Midbrain (tissue), 1 donor: ENCODE measurements at places on chromosomes 12 and 14.

- DNase-seq, result peak; percentile 1
Observed at GRCh38 chr12:56721721-56722120, 3.4 kb downstream of the NACA start.

- DNase-seq, result no peak
Observed at GRCh38 chr12:77064896-77065360, 441 bp downstream of the E2F7 start.

GRCh38 chr12:94247246-94247645 is 98.9 kb downstream of the PLXNC1 start:
- no peak for DNase-seq

- no peak for DNase-seq
Observed at GRCh38 chr12:23525450-23526072, 423.9 kb downstream of the SOX5 start.

DNA sequence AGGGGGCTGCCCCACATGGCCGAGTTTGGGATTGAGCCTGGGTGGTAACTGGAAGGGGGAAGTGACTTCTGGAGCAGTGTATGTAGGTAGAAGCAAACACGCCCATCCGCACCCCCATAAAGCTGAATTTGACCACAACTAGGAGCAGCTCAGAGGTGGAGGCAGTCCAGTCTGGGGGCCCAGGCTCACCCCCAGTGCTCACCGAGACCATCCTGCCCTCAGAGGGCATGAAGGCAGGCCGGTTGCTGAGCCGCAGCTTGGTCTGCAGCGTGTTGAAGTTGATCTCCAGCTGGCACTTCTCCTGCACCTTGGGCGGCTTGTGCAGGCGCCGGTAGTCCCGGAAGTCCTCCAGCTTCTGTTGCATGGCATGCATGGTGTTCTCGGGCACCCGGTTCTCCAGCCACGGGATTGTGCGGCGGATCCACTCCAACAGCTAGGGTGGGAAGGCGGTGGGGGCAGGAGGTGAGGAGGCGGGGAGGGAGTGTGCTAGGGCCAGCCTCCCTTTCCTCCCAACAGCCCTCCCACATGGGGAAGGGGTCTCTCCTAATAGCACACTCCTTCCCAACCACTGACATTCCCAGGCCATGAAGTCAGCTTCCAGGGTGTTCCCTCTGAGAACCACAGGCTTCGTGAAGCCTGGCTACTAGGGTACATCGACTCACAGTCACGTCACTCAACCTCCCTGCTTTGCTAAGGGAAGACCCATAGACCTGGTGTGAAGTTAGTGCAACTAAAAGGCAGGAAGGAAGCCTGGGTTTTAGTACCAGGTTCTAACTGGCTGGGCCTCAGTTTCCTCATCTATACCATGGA is 87.0 kb downstream of the ACTN1 start:
- DNase-seq, result no peak

GRCh38 chr14:67725171-67725570 is 23.5 kb downstream of the RDH12 start:
- no peak for DNase-seq

- no peak for DNase-seq
Observed at GRCh38 chr12:128660532-128661225, 163.1 kb downstream of the SLC15A4 start.

DNA sequence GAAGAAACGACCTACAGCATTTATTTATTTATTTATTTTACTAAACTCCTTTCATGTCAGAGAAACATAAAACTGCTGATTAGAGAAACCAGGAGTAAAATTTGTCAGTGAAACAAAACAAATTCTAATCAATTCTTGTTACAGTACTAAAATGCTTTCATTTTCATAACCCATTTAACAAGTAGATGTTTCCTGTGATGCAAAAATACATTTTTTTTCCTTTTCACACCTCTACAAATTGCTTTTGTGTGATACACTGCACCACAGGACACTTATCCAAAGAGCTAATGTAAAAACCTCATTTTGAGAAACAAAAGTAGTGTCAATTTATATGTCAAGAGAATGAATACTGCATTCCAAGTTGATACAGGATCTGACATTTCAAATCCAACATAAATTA is 155.1 kb downstream of the SYT1 start:
- DNase-seq, result no peak

DNA sequence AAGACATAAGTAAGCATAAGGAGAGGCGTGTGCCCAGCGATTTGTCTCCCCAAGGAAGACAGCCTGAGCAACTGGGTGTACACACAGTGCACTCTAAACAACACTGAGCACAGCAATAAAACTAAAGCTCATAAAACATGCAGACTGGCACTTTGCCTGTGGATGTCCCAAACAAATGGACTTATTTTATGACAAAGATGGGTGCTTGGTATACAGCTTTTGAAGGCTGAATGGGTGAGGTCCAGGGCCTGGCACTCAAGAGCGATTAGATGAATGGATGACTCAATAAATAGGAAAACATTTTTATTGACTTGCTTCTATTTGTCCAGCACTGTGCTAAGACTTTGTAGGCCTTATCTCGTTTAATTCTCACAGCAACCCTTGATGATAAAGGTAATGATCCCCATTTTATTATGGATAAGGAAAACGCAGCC is 28.5 kb downstream of the LGMN start:
- DNase-seq, result no peak

- peak; percentile 27 for DNase-seq
Observed at GRCh38 chr12:29762637-29763300, 21.0 kb downstream of the TMTC1 start.

DNA sequence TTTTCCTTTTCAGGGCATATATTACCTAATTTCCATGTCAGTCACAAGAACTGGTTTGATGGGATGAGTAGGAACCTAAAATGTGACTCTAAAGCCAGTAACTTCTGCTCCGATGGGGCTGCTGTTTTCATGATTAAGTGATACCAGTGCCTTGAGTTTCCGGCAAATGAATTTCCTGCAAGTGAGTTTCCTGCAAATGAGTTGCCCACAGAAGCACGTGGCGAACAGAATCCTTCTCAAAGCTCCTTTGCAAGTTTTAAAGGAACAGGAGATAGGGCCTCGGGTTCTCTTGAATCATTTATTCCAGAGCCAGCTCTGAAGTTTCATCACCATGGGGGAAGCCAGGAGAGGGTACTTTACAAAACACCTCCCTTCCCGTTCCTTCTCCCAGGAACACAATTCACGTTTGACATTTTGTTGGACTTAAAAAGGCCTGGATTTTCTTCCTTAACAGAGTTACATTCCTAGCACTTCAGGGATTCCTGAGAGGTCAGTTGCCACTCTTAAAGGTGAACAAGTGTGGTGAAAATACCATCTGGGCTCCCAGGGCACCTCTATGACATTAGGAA is 2.2 kb upstream of the PPTC7 start:
- no peak for DNase-seq

- DNase-seq, result no peak
Observed at GRCh38 chr12:111316671-111317070, 52.2 kb downstream of the PHETA1 start.

- DNase-seq, result no peak
Observed at GRCh38 chr14:79418649-79419415, 792.5 kb downstream of the DIO2 start.

DNA sequence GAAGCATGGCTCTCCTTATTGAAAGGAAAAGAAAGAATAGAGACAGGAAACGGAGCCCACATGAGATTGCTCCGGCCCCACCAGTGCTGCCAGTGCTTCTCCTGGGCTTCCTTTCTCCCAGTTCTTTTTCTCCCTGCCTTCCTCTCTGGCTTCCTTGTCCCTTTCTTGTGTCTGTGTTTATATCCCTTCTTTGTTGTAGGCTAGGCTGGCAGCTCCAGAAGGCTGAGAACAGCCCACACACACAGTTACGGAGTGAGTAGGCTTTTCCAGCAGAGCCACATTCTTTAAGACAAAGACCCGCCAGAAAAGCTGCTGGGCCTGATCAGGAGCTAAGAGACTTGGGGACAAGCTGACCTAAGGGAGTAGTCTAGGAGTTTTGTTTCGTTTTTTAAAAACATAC is 13.0 kb downstream of the CIPC start:
- DNase-seq, result peak; percentile 58

GRCh38 chr12:65756956-65757511 is 67.2 kb upstream of the HMGA2 start:
- no peak for DNase-seq

GRCh38 chr14:91830777-91831176 is 36.6 kb downstream of the TC2N start:
- peak; percentile 9 for DNase-seq

DNA sequence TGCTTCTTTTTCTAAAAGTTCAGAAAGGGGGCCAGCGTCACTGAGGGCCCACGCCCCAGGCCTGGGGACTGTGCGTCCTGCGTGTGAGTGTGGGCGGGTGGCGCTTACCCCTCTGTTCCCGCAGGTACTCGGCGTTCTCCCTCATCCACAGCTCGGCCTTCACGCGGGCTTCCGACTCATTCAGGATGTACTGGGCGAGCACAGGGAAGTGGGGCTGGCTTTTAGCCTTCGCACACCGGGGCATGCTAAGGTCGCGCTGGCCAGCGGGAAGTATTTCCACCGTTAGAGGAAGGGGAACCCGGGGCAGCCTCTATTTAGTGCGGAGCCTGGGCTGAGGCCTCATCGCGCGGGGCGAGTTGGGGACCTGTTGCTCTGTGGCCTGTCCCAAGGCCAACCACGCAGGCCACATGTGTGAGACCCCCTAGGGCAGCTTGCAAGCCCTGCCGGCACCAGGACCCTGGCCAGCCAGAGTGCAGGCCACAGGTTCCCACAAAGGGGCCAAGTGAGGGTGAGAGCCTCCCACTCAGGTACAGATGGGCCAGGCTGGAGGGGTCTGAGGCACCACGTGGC is 29.2 kb upstream of the BTBD6 start:
- DNase-seq, result no peak

- peak; percentile 8 for DNase-seq
Observed at GRCh38 chr14:73788701-73789551, 62.7 kb upstream of the PTGR2 start.

- DNase-seq, result no peak
Observed at GRCh38 chr14:75725481-75725880, 64.4 kb downstream of the TTLL5 start.

- DNase-seq, result peak; percentile 9
Observed at GRCh38 chr12:25072906-25073650, 121.9 kb downstream of the DNAI7 start.

DNA sequence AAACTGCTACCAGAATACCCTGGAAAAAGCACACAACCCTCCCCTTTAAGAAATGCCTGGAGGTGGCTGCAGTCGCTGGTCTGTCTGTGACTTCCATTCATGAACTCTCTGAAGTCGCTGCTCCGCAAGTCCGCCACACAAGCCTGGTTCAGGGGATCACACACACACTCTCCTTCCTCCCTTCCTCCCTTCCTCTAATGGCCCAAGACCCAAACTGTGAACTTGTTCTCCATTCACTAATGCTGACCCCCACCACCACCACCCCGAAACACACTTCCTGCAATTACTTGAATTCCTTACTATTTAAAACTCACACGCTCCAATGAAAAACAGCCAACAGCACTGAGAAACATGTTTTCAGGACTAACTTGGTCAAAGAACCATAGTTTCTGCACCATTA is 1.0 kb upstream of the LMO3 start:
- peak; percentile 36 for DNase-seq

DNA sequence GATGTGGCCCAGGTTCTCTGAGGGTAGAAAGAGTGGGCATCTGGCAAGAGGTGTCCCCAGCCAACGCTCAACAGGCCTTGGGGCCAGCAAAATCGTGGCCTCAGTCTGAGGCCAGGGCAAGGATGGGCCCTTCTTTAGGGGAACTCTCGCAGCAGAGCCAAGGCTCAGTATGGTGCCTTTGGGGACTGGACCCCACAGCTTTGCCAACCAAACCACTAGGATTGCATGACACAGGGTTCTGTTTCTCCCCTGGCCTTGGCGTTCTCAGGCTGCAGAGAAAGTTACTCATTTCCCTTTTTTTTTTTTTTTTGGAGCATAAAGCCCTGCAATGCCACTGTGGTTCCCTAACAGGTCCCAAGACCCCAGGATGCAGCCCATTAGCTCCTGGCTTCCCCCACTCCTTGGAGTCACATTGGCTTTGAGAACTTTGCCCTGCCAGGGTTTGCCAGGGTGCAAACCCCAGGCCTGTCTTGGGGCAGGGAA is 100.6 kb downstream of the LGMN start:
- DNase-seq, result no peak
